CD4-positive, alpha-beta T cell treated with Interleukin-15 for 1 hour (primary cell): ENCODE measurements at places on chromosomes 6 and 20.

DNA sequence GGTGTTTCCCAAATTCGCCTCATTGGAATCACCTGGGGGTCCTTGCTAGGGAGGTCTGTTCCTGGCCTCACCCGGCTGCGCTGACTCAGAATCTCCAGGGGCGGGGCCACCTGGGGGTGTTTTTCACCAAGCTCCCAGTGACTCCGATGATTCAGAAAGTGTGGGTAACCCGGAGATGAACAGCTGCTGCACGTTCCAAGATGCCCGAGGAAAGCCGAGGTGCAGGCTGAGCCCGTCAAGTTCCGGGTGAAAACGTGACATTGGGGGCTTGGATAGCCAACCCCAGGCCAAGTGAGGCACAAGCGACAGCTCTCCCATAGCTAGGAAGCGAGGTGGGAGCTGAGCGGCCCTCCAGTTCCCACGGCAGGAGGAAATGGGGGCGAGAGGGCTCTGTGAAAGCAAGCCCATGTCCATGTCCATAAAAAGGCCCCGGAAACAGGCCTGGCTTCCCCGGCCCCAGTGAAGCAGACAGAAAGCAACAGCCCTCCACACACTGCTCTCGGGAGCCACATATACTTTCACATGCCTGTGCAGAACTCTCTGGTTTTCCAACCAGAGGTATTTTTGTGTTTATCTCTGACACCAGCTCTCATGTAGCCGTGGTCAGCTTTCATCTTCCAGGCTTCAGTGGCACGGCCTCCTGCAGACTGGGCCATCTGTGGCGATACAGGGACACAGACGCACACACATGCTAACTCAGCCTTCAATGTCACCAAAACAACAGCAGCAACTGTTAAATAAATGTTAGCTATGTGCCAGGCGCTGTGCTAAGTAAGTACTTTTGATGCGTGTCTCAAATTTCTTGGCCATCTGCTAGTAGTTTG, 90.7 kb upstream of the CCDC28A start:
- no peak for DNase-seq

- DNase-seq: no peak
These were observed 27.6 kb upstream of the RIMS4 start for GRCh38 chr20:44837946-44838345.

DNA sequence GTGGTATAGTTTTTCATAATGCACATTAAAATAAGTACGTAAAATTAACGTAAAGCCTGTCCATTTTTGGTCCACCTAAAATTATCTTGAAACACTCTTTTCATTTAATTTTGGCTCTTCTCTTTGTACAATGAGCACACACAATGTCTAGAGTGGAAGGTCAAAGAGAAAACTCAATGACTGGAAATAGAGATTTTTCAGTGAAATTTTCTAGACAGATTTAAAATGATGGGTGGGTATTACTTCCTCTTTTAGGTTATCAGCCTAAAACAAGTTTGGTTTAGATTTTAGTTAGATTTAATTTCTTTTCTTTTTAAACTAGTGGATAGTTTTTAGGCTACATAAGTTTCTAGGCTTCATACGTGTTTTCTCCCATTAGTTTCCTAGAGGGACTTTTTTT, 24.9 kb downstream of the DSE start:
- DNase-seq: no peak

DNA sequence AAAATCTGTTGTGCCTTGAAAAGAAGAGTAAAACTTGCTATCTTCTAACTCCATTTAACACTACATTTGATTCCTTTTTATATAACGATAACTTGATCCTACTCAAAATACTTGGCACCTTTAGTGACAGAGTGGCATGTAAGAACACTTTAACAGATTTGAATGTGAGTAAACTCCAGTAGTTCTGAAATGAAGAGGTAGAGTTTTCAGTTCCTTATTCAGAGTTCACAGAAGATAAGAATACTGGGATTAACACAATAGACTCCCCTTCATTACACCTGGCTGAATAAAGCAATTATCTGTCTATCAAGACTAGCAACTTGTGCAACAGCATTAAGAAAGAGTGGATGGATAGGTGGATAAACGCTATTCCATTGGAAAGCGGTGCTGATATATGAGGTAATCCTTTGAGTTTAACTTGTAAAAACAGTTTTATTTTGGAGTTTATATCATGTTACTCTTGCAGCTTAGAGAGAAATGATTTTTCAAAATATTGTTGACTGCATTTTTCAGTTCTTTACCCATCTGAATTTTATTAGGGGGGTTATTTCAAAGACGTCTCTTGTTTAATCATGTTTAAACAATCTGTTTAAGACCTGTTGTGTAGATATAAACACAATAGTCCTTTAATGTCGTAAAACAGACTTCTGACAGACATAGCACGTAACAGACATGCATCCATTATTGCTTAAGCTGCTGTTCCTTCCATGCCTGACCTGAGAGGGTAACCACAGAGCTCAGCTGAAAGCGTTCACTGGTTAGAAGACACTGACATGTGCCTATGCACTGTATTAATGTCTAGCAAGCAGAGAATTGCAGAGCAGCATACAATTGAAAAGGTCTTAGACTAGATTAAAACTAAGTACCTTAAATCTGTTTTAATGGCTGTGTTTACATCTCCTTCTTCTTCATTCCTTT, 102.4 kb upstream of the SUPT3H start:
- DNase-seq: no peak

- DNase-seq: no peak
These were observed 33.9 kb downstream of the SOBP start for GRCh38 chr6:107523794-107524193.

- DNase-seq: no peak
These were observed 169.9 kb upstream of the RNF217 start for GRCh38 chr6:124792386-124792785.

- peak; percentile 87 for DNase-seq
These were observed 43.6 kb downstream of the FGD2 start for GRCh38 chr6:37048851-37049757.

GRCh38 chr20:16574656-16575355, 1.6 kb upstream of the KIF16B start:
- DNase-seq: peak; percentile 72

- DNase-seq: no peak
These were observed 95.6 kb upstream of the SLC35B3 start for GRCh38 chr6:8530785-8531435.

DNA sequence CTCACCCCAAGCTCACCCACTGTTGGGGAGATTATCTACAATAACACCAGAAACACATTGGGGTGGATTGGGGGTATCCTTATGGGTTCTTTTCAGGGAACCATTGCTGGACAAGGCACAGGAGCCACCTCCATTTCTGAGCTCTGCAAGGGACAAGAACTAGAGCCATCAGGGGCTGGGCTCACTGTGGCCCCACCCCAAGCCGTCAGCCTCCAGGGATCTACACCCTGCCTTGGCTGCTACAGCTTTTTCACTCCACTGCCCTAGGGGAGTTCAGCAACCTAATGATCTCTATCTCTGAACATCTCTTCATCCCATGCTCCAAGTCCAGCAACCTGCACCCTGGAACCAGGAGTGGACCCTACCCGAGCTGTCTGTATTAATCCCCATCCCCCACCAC, 21.2 kb downstream of the MAVS start:
- DNase-seq: no peak

DNA sequence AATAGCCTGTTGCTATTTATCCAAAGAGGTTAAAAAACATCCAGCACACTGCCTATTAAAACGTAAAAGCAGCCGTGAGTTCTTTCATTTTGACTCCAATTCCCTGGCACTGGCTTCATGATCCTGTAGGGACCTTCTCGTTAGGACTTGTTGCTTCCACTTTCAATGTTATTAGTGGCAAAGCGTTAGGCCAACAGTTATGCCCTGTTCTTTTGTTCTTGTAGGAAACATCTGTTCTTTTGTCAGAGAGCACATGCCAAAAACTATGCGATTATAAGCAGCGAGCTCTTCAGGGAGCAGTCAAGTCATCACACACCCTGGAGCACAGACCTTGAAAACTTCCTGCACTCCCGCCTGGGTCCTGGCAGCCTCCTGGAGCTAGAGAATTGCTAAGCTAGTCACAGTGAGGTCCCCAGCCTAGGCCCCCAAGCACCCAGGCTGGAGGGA, 609.5 kb upstream of the ARID1B start:
- DNase-seq: no peak

DNA sequence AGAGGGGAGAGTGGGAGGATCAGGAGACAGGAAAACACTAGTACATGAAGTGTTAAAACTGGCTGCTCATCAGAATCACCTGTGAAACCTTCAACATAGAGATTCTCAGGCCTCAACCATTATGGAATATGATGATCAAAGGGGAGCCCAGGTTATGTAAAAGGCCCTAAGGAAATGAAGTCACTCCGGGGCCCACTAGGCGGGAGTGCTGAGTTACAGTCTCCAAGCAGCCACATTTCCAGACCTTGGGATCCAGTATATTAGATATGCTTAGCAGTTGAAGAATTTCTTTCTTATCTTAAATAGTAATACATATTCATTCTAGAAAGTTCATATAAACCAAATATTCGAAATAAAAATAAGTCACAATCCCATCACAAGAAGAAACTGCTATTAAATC, 476.3 kb downstream of the PRKN start:
- no peak for DNase-seq

DNA sequence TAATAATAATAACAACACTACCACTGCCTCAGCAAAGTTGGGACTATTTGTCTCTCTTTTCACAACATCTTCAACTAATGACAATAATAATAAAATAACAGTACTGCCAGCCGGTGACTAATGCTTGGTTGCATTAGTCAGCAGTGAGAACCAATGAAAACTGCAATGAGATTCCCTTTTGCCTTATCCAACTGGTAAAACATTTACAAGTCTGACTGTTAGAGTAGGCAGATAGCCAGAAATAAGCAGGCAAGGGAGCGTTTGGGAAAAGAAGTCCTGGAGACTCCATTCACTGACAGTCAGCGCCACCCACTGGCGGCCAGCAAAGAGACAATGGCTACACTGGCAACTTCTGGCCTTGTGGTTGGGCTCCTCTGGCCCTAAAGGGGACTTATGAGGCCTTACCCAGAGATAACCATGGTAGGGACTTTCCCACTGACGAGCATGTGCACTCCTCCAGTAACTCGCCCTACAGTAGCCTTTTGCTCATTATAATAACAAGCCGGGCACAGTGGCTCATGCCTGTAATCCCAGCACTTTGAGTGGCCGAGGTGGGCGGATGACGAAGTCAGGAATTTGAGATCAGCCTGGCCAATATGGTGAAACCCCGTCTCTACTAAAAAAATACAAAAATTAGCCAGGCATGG, 3.4 kb upstream of the NSFL1C start:
- no peak for DNase-seq

DNA sequence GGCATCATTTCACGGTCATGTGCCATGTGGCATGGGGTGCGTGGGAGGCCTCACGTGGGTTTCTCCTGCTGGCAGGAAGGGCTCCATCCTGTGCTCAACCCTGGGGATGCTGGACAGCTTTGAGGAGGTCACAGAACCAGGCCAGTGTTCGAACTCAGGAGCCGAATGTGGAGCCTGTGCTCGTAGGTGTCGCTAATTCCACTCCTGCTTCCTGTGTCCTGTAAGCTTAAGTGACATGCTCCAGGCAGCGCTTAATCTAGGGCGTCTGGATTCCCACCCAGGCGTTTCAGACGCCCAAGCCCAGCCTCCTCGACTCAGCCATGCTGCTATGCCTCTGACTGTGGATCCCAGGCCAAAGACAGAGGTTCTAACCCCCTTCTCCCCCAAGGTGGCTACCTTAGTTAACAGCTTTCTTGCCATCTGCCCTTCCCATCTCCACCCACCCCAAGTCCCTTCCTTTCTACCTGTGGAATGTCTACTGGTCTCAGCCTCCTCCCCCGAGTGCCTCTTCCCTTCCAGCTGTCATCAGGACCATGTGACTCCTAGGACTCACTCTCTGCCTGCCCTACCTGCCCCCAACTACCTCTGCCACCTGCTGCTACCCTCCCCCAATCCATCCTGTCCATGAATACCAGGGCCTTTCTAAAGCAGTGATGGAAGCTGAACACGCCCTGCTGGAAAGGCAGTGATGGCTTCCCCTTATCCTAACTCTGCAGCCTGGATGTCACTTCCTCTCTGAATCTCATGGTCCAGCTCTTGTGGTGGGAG, 255.1 kb downstream of the CDH26 start:
- DNase-seq: no peak

GRCh38 chr6:85672050-85672449, 29.4 kb upstream of the SYNCRIP start:
- no peak for DNase-seq

- no peak for DNase-seq
These were observed 46.7 kb downstream of the CEBPB start for GRCh38 chr20:50237349-50237748.

- no peak for DNase-seq
These were observed 414.6 kb downstream of the CDH26 start for GRCh38 chr20:60372822-60373221.

GRCh38 chr6:132198040-132198439, 203.2 kb downstream of the MOXD1 start:
- DNase-seq: no peak

- no peak for DNase-seq
These were observed 40.5 kb downstream of the FAM120B start for GRCh38 chr6:170347091-170347490.

DNA sequence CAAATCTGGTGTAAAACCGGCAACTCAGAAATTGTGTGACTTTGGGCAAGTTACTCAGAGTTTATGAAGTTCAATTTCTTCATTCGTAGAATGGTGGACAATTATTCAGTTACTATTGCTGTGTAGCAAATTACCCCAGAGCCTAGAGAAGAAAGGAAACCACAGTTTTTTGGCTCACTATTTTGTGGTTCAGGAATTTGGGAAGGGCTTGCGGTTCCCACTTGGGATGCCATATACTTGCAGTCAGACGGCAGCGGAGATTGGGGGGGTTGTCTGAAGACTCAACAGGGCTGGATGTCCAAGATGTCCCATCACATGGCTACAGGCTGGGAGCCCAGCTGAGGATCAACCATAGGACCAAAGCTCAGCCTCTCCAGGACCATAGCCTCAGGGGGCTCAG, 108.1 kb downstream of the PCSK2 start:
- DNase-seq: no peak

GRCh38 chr6:54467384-54467783, 159.1 kb downstream of the TINAG start:
- DNase-seq: no peak

DNA sequence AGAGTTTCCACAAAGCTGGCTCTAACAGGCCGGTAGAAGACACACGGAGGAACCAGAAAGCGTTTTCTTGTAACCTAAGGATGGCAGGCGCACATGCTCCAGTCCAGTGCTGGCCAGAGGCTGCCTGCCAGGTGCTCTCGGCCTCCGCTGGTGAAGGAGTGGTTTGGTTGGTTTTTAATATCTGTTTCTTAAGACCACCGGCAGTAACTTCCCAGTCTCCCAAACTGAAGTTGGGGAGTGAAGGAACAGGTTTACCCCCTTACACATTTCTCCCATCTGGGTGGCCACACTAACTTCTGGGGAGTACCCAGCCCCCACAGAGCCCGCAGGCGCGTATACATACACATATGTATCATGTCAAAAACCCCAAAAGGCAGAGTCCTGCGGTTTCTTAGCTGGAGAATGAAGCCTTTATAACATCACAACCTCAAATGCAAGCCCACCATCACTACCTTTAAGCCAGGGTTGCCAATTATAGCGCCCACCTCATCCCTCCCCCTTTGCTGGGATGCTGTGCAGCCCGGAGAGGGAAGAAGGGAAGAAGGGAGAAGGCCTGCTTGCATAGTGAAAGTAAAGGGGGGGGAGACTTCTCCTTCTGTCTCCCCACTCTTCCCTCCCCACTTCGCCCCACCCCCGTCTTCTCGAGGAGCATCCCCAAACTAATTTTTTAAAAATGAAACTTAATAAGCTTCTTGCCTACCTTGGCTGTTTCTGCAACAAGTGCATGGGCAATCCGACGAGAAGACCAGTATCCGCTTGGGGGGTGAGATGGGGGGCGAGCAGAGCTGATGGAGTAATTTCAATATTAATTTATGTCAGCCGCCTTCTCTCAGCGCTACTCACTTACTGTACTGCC, 1.0 kb downstream of the TRERF1 start:
- DNase-seq: peak; percentile 17

GRCh38 chr6:2920671-2921112, 17.6 kb upstream of the SERPINB9 start:
- DNase-seq: no peak
